ENCODE measurements at places on chromosomes 16 and 17.
A peak's percentile ranks its signal among the peaks of the same experiment; 100 is the strongest.

GRCh38 chr17:80821546-80821945, 170.1 kb upstream of the CHMP6 start:
- DNase-seq, result no peak

GRCh38 chr16:65061935-65062518, 59.8 kb downstream of the CDH11 start:
- DNase-seq, result no peak

DNA sequence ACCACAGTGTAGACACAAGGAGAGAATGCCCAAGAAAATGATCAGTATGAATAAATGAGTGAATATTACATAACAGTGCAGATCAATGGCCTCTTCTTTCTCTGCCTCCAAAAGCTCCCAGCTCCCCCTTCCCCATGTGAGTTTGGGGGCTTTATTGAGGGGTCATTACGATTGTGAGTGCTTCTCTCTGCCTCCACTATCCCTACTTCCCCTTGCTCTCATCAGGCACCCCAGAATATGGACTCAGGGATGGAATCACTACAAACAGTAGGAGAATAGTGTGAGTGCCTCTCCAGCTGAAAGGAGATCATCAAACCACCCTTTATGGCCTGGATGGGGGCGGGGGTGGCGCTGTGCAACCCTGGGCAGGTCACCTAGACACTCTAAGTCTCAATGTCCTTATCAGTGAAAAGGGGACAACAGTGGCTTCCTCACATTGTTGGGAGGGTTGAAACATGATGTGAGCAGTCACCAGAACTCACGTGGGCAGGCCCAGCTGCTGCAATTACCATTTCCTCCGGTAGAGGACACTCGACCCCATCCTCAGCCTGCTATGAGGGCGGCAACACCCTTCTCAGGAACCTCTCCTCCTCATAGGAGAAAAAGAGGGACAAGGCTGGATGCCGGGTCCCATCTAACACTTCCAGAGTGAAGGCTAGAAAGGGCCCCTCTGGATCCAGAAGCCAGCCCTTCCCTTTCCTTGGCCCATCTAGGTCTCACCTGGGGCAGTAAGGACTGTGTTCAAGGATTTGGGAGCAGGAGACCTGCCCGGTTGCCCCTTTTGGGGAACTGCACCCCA, 2.1 kb upstream of the EPOP start:
- peak; percentile 89 for DNase-seq

- DNase-seq, result no peak
These were observed 7.9 kb upstream of the MON1B start for GRCh38 chr16:77183137-77183536.

DNA sequence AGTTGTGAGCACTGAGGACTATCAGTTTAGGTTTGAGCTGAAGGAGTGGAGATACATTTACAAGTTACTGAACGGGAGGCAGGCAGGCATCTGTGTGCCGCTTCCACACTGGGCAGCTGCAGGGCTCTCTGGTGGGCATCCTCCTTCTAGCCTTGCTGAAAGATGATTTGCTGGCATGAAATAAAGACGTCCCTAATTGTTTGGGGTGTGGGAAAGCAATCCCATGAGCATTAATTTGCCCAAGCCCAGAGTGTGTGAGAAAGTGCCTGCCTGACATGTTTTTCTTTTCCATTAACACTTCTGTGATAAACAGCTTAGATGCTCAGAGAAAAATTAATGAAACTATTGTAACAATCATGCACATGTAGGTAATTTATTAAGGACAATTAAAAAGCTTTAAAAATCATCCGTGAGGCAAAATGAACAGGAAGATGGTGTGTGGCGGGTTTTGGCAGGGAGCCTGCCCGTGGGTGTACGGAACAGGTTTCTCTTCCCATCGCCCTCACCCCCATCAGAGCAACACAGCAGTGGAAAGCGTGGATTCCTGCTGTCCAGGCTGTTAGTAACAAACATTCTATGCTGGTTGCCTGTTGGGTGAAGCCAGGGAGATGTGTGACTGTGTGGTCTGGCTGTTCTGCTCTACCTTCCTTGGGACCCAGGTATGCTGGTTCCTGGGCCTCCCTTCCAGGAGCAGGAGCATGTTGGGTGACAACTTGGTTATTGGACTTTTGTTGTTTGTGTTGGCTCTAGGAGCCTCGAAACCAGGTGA, 191.9 kb downstream of the MSI2 start:
- DNase-seq, result no peak

GRCh38 chr16:79012671-79013434, 587.7 kb downstream of the MAF start:
- DNase-seq, result no peak

DNA sequence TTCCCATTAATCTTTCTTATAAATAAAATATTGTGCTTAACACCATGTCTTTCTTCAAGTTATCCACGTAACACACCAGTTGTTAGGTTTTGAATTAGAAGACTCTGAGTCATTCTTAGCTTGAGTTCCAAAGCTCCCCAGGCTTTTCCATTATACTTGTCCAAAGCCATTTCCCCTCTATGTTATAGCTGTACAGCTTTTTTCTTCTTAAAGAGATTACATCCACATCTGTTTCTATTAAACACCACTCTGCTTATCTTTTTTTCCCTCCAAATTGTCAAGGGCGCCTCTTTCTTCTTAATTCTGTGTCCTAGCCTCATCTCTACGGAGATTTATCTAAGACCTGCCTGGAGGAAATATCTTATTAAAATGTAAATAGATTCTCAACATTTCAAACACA, 139.4 kb upstream of the CPHXL start:
- no peak for DNase-seq

GRCh38 chr16:11398136-11398535, 52.9 kb downstream of the RMI2 start:
- DNase-seq, result no peak

- no peak for DNase-seq
These were observed 920 bp upstream of the ZCCHC14 start for GRCh38 chr16:87493608-87494280.

GRCh38 chr16:51881731-51882130, 665.2 kb downstream of the TOX3 start:
- DNase-seq, result no peak

DNA sequence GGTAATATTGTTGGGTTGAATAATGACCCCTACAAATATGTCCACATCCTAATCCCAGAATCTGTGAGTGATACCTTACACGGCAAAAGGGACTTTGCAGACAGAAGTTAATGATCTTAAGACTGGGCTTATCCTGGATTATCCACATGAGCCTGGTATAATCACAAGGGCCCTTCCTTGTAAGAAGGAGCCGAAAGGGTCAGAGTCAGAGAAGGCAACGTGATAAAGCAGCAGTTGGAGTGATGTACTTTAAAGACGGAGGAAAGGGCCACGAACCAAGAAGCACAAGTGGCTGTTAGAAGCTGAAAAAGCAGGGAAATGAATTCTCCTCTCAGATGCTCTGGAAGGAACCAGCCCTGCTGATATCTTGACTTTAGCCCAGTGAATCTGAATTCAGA, 137.8 kb downstream of the UTP18 start:
- DNase-seq, result no peak

DNA sequence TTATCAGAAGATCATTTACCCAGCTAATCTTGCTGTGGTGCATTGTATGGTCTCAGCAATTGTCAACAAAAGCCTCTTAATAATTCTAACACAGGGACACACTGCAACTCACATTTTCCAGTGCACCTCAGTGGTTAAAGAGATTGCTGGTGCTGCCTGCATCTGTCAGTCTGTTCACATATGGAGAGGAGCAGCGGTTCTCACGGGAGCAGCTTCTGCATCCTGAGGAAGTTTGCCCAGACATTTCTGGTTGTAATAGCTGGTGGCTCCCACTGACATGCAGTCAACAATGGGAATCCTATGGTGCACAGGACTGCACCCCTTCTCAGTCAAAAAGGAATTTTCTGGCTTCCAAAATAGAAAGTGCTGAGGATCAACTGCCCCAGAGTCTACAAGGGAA, 7.8 kb downstream of the GGA2 start:
- no peak for DNase-seq

DNA sequence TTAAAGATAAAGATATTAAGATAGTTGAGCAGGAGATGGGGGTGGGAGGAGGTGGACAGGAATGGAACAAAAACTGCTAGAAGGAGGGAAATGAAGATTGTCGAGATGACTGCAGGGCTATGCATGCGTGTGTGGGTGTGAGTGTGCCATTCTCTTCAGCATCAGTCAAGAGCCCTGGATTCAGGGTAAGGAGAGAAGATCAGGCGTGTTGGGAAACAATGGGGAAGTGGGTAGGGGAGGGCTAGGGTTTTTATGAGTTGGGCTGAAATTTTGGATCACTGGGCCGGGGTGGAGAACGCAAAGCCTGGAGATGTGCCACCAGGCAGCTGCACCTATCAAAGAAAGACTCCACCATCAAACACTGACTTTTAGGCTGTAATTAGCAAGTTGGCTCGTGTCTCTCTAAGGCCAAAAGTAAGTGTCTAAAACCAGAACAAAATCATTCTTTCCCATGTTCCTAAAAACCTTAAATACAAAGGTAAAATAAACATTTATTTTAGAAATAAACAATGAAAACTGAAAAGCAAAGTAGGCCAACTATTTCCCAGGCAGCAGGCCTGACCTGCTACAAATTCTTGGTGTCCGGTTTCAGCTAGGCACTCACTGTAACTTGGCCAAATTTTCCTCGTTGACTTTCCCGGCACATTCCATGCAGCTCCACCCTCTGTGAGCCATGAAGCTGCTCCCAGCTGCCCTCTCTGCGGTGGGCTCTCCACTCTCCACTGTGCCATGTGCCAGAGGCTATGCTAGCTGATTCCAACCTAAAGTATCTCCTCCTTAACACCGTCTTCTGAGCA, 4.2 kb downstream of the CDRT4 start:
- DNase-seq, result no peak

- no peak for DNase-seq
These were observed 1.7 kb upstream of the POLG2 start for GRCh38 chr17:64498308-64499203.

- DNase-seq, result no peak
These were observed 8.2 kb downstream of the NHERF2 start for GRCh38 chr16:2034696-2035430.

DNA sequence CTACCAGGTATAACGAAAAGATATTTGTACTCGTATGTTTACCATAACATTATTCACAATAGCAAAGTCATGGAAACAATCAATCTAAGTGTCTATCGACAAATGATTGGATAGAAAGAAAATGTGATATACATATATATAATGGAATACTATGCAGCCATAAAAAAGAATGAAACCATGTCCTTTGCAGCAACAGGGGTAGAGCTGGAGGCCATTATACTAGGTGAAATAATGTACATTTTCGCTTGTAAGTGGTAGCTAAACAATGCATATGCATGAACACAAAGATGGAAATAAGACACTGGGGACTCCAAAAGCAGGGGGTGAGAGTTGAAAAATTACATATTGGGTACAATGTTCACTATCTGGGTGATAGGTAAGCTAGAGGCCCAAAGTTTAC, 124.0 kb downstream of the MYO1D start:
- no peak for DNase-seq

- no peak for DNase-seq
These were observed 623 bp upstream of the DDX52 start for GRCh38 chr17:37643869-37644268.

DNA sequence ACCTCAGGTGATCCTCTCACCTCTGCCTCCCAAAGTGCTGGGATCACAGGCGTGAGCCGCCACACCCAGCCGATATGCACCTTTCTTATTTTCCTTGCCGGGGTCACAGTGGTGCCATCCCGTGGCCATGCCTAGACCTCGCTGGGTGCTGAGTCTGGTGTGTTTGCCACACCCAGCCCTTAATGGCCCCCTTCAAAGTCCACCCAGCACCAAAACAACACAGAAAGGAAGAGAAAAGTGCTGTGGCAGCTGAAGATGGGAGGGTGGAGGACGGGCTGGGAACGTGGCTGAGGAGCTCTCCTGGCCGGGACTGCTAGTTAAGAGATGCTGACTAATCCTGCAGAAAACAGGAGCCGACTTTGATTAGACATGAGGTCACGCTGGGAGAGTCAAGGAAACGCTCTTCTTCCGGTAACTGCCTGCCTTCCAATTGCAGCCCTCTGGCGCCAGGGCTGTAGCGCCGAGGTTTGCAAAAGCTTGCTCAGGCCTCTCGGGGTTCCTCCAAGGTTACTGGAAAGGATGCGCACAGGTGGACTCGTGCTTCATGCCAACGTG, 10.9 kb downstream of the SLC43A2 start:
- no peak for DNase-seq

GRCh38 chr17:73401911-73402310, 90.1 kb upstream of the CDC42EP4 start:
- no peak for DNase-seq

DNA sequence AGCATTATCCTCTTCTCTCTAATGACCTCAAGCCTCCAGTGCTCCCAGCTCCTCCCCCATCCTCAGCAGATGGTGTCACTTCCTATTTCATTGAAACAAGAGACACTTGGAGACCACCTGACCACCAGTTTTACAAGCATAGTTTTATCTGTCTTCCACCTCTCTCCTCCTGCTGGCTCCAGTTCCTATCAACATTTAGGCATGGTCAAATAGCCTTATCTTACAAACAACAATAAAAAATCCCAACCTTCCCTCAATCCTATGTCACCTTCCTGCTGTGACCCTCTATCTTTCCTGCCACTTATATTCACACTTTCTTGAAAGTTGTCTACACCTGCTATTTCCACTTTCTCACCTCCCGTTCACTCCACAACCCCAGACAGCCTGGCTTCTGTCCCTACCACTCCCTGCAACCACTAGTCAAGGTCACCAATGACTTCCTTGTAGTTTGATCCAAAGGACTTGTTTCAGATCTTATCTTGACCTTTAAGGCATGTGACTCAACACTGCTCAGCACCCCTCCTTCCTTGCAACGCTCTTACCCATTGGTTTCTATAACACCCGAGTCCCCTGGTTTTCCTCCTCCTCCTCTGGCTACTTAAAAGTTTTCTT, 4.3 kb upstream of the NTN1 start:
- no peak for DNase-seq

DNA sequence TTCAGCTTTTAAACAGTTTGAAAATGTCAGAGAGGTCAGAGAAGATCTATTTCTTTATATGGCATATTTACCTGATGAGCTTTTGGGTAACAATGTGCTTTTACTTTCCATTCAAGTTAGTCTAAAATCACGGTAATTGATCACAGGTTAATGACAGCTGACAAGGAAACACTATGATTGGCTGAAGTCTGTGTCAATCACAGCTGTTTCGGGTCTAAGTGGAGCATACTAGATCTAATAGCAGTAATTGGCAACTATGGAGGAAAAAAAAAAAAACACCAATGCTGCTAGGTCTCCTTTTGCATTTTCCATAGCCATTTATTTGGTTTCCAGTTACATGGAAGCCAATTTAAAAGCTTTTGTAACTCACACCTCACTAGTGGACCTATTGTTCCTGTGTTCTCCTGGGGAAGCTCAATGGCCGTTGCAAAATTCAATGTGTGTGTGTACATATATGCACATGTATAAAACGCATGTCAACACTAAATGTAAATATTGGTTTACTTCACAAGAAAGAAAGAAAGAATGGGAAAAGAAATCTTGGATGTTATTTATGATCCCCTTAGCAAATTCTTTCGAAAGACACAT, 568.3 kb upstream of the ZFHX3 start:
- no peak for DNase-seq

- DNase-seq, result no peak
These were observed 20.8 kb downstream of the GOSR2 start for GRCh38 chr17:46943501-46944393.

- no peak for DNase-seq
These were observed 1.1 kb upstream of the RNF213 start for GRCh38 chr17:80259457-80260068.

Measured in stimulated activated CD4-positive, alpha-beta T cell treated with anti-CD3 and anti-CD28 coated beads, Interleukin-2, amount 100 ng/mL, for 24 hours (primary cell).